HEK293T (cell line): ENCODE measurements at places on chromosomes 7 and 10.

DNA sequence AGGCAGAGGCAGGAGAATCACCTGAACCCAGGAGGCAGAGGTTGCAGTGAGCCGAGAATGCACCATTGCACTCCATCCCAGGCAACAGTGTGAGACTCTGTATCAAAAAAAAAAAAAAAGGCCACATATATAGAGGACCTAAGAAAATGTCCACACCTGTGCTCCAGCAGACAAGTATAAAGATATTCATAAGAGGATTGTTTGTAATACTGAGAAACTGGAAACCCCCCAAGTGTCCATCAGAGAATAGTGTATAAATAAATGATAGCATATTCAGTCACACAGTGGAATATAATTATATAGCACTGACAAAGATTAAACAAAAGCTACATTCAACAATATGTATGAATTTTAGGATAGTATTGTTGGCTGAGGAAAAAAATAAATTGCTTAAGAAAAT is 1050.6 kb downstream of the GRM8 start:
- DNase-seq, result no peak

- no peak for DNase-seq
Observed at GRCh38 chr7:131517218-131517923, 39.1 kb downstream of the PODXL start.

GRCh38 chr10:1083581-1083980 is 27.4 kb downstream of the WDR37 start:
- DNase-seq, result no peak

DNA sequence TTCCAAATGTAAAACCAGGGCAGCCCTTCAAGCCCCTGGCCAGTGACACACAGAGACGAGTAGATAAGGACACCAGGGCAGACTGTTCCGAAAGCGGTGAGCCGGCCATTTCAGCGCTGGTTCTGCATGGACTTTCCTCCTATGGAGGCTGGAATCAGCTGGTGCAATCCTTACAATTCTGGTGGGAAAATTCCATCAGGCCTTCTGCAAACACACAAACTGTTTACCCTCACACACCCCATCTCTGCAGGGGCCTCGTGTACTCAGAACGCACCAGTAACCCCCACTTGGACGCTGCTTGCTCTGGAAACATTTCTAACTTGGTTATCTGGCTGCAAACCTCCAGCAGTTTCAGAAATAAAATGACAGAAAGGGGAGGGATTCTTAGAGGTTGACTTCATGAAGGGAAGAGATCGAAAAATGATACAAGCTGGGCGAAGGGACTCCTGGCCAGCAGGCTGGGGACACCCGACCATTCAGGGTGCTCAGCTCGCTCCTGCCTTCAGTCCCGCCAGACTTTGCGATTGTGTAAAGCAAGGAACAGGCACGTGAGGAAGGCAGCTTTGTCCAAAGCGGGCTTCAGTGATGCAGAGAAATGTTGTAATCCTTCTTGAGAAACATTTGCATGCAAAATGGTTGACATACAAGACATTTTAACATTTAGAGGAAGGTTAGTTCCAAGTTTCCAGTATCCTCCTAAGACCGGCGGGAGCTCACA is 19.7 kb upstream of the SHH start:
- no peak for DNase-seq

DNA sequence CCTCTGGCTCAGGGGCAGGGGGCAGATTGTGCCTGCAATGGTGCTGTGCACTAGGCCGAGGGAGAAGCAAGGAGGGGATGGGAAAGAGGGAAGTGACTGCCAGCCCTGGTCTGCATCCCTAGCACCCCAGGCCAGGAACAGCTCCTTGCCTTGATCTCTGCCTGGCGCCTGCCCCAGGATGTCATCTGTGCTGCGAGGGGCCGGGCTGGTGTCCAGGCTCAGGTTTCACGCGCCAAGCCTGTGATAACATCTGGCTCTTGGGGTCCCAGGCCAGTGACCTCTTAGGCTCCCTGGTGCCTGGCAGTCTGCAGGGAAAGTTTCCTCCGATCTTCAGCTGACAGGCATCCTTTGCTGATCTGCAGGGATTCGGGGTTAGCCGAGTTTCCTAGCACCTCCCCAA is 193.5 kb upstream of the GPR26 start:
- DNase-seq, result no peak

DNA sequence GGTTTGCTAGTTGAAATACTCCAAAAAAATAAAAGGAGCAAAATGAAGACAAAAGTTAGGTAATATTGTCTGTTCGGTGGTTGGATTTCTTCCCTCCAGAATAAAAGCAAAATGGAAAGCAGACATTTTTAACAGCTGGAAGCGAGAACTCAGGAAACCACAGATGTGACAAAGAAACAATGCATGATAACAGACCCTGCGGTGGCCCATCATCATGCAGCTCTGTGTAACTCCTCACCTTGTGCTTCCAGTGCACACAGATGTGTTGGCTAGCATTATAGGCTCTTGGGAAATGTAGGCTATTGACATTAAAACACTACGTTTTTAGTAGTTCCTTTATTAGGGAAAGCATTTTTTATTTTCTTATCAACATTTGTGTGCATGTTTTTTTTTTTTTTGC is 53.9 kb upstream of the ARL4A start:
- no peak for DNase-seq

DNA sequence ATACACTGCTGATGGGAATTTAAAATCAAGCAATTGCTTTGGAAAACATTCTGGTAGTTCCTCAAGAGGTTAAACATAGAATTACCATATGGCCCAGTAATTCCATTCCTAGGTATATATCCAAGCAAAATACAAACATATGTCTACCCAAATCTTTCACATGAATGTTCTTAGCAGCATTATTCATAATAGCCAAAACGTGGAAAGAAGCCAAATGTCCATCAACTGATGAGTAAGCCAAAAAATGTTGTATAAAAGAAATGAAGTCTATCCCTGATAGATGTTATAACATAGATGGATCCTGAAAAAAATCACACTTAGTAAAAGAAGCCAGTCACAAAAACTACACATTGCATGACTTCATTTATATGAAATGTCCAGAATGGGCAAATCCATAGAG is 893.0 kb downstream of the SORCS3 start:
- no peak for DNase-seq

GRCh38 chr10:91389636-91390512 is 20.3 kb upstream of the HECTD2 start:
- DNase-seq, result peak; percentile 26

GRCh38 chr7:144508702-144509101 is 105.2 kb upstream of the NOBOX start:
- DNase-seq, result no peak
